Stimulated activated naive CD8-positive, alpha-beta T cell treated with anti-CD3 and anti-CD28 coated beads, Interleukin-15, Interleukin-2, amounts not matched to agents 100 U/mL and 50 U/mL, for 24 hours (primary cell): ENCODE measurements at places on chromosomes 7 and 10.

- DNase-seq = no peak
These were observed 9.6 kb downstream of the EMX2 start for GRCh38 chr10:117552156-117552631.

DNA sequence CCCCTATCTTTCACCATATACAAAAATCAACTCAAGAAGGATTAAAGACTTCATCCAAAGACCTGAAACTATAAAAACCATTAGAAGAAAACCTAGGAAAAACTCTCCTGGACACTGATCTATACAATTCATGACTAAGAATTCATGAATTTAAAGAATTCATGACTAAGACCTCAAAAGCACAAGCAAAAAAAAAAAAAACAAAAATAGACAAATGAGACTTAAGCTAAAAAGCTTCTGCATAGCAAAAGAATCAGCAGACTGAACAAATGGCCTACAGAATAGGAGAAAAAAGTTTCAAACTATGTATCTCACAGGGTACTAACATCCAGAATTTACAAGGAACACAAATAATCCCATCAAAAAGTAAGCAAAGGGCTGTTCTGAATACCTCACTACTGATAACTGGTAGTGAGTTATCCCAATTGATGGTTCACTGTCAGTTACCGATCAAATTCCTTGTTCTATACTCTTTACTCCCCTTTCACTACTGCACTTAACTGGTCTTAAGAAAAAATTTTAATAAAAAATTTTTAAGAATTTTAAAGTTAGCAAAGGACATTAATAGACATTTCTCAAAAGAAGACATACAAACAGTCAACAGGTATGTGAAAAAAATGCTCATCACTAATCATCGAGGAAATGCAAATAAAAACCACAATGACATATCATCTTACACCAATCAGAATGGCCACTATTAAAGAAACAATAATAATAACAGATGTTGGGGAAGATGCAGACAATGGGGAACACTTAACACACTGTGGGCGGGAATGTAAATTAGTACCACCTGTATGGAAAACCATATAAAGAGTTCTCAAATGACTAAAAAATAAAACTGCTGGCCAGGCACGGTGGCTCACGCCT lies 33.2 kb downstream of the KMT2C start:
- DNase-seq = no peak

DNA sequence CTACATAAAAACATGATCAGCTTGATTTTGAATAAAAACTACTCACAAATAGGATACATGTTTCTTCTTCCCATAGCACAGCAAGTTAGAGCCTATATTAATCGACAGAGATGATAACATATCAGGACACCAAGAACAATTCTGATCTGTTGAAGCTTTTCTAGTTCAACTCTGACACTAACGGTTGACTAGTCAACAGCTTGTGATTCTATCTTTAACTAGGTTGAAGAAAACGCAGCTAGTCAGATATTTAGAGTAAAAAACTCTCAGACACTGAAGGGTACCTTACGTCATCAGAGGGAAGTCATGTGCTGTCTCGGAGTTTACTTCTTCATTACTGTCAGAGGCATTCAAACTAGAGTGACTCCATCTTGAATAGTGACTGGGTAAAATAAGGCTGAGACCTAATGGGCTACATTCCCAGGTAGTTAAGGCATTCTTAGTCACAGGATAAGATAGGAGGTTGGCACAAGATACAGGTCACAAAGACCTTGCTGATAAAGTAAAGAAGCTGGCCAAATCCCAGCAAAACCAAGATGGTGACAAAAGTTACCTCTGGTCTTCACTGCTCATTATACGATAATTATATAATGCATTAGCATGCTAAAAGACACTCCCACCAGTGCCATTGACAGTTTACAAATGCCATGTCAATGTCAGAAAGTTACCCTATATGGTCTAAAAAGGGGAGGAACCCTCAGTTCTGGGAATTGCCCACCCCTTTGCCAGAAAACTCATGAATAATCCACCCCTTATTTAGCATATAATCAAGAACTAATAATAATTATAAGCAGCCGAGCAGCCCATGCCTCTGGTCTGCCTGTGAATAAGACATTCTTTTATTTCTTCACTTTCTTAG lies 21.3 kb downstream of the CCDC71L start:
- DNase-seq = no peak

DNA sequence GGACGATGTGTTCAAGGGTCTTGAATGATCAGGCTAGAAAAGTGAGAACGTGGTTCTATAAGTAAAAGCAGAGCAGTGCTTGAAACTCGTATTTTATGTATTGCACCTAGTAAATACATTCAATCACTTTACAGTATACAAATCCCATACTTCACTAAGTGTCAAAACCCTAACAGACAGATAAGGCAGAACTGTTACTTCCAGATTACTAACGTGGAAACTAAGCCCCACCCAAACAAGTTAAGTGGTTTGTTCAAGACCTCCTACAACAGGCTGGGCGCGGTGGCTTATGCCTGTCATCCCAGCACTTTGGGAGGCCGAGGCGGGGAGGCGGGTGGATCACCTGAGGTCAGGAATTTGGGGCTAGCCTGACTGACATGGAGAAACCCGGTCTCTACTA lies 9.2 kb upstream of the MYO1G start:
- DNase-seq = no peak

DNA sequence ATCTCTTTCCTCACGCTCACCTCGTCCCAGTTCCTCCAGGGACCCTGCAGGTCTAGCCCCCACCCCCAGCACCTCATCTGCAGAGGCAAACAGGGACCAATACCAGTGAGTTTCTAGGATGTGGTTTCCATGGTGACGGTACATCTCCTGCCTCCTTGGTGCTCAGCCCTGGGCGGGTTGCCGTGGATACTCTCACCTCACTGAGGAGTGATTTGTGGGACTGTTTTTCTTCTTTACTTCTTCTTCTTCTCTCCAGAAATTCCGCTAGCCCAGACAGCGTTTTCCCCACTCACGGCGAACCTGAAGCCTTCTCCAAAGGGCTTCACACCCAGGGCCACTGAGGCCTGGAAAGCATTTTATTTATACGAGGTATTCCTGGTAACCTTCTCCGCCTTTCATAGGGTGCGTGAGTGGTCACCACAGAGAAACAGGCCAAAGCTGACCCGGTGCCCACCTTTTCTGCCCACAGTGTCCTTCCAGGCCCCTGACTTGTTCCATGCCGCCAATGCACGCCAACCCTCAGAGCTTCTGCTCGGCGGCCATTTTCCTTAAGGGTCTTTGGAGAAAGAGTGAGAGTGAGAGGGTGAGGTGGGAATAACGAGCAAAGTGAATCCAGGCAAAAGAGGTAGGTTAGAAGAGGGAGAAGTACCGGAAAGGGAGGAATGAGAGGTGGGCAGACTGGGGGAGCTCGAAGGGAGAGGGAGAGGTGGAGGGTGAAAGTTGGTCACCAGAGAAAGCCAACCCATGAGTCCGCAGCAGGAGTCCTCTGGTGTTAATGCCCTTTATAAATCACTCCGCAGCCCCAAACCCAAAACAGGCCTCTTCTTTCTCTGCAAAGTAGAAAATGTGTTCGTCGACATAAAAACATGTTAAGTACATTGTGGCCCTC lies 15.5 kb downstream of the FAM241B start:
- DNase-seq = no peak

GRCh38 chr10:75999515-76000209 lies 568.2 kb downstream of the LRMDA start:
- no peak for DNase-seq

DNA sequence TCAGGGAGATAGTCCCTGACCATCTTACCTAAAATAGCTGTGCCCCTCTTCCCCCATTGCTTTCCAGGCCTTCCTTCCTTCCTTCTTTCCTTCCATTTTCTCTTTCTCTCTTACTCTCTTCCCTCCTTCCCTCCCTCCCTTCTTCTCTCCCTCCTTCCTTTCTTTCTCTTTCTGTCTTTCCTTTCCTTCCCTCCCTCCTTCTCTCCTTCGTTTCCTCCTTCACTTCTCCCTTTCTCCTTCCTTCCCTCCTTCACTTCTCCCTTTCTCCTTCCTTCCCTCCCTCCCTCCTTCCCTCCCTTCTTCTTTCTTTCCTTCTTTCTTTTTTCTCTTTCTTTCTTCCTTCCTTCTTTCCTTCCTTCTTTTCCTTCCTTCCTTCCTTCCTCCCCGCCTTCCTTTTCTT lies 24.6 kb upstream of the MKX start:
- DNase-seq = no peak

DNA sequence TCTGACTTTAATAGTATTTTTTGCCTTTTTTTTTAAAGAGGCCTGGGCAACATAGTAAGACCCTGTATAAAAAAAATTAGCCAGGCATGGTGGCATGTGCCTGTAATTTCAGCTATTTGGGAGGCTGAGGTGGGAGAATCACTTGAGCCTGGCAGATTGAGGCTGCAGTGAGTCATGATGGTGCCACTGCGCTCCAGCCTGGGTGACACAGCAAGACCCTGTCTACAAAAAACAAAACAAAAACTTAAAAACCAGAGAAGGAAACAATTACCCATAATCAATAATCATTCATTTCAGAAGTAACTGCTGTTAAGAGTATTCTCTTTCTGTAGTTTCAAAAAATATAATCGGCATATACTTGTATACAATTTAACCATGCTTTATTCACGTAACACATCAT lies 28.0 kb downstream of the VPS26A start:
- DNase-seq = no peak

- DNase-seq = no peak
These were observed 203.7 kb upstream of the IMMP2L start for GRCh38 chr7:111765751-111766643.

GRCh38 chr10:7302930-7303557 lies 107.8 kb downstream of the SFMBT2 start:
- DNase-seq = no peak

- DNase-seq = no peak
These were observed 21.3 kb upstream of the AMZ1 start for GRCh38 chr7:2666588-2667250.

DNA sequence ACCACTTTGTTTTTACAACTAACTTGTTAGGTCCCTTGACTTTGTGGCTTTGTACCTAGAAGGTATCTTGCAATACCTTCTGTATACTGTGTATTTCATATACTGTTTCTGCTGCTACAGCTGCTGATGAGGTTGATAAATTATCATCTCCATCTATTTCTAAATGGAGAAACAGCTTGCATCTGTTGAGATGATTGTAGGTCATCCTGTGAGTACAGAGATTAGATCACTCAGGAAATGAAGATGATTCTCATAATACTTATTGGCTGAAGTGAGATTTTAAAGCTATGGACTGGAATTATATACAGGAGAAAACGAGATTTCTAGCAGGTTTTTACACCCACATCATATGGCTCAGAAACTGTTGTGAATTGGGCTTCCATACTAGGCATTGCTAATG lies 280.5 kb downstream of the KCND2 start:
- no peak for DNase-seq

GRCh38 chr7:151677581-151678226 lies 158.0 kb upstream of the RHEB start:
- DNase-seq = no peak

GRCh38 chr10:87722716-87723115 lies 63.0 kb downstream of the PAPSS2 start:
- no peak for DNase-seq

GRCh38 chr7:77649716-77650349 lies 46.4 kb upstream of the RSBN1L start:
- DNase-seq = no peak

DNA sequence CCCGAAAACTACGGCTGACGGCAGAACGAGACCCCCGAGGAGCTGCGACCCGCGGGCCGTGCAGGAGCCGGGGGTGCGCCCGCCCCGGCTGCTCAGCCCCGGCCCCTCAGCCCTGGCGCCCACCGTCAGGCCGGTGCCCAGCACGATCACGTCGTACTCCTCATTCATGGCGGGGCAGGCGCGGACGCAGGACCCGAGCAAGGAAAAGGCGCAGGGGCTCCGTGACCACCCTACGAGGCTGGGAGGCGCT lies 218 bp downstream of the GDI2 start:
- no peak for DNase-seq

DNA sequence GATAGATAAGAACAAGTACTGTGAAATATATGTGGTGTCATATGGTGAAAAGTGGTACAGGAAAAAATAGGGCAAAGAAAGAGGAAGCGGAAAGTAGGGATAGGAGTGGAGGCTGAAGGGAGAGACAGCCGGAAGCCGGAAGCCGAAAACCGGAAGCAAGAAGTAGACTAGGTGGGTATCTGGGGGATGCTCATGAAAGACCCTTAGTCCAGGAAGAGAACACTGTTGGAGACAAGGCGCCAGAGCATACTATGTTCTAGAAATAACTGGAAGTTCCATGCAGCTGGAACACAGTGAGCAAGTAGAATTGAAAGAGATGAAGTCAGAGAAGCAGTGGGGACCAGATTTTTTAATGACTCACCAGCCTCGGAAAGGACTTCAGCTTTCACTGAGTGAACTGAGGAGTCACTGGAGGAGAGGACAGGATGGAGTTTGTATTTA lies 22.5 kb downstream of the ST8SIA6 start:
- DNase-seq = no peak

DNA sequence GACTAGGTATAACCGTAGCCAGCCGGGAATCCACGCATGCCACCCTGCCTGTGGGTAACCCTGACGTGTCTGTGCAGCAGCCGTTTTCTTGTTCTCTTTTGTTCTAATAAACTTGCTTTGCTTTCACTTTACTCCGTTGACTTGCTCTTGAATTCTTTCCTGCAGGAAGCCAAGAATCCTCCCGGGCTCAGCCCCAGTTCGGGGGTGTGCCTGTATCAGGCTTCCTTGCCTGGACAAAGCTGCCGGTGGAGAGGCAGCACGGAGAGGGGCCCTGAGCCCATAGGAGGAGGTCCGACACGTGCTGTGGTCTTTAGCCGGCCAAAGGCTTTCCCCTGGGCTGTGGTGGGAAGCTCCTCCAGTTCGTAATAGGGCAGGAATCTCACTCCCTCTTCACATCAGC lies 256.5 kb upstream of the PPP2R2D start:
- no peak for DNase-seq

GRCh38 chr7:25260862-25261494 lies 32.7 kb upstream of the NPVF start:
- no peak for DNase-seq
